ENCODE measurements at places on chromosomes 1 and 21.

- DNase-seq: no peak
These were observed 37.7 kb upstream of the LRP8 start for GRCh38 chr1:53365437-53366063.

GRCh38 chr1:89051300-89051954 lies 13.6 kb downstream of the GBP1 start:
- DNase-seq: no peak

GRCh38 chr1:26789931-26790330 lies 2.2 kb downstream of the PIGV start:
- DNase-seq: no peak

DNA sequence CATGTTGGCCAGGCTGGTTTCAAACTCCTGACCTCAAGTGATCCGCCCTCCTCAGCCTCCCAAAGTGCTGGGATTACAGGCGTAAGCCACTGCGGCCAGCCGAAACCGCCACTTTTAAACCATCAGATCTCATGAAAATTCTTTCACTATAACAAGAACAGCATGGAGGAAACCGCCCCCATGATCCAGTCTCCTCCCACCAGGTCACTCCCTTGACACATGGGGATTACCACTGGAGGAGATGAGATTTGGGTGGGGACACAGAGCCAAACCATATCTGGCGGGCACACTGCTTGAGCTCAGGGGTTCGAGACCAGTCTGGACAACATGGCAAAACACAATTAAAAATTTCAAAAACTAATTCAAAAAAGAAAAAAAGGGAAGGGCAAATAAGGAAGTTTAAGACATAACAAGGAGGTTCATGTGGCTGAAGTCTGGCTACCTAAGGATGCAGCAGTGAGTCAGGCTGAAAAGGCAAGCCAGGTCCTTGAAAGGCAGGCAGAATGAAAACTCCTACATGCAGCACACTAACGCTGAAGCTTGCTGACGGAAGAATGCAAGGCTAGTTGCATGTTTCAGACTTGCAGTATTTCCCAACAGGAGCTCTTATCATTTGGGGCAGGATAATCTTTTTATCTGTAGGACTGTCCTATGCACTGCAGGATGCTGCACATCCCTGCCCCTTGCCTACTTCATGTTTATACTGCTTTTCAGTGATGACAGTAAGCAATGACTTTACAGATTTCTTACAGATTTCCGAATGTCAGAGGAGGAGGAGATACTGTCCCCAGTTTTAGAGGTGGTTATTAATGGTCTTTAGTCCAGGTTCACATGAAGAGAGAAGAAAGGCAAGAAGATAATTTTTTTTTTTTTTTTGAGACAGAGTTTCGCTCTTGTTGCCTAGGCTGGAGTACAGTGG lies 49.3 kb downstream of the FBXO42 start:
- no peak for DNase-seq

GRCh38 chr1:220819467-220820026 lies 32.8 kb downstream of the MTARC1 start:
- no peak for DNase-seq

All from naive thymus-derived CD8-positive, alpha-beta T cell (primary cell).